ENCODE measurements at places on chromosomes 2 and 18.

DNA sequence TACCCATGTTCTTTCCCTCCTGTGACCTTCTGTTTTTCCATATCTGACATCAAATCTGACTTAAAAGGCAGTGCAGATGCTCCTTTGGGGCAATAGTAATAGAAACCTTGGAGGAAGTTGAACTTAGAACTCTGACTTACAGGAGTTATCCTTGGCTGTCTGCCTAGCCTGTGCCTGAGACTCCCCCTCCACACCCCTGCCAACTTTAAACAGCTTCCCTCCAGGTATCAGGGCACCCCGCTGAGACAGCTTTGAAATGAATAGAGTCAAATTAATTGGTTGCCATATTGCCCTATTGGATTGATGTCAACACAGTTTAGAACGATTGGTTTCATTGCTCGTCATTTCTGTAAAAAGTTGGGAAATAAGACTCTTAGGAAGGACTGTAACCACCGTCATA is 322.0 kb downstream of the PRKCE start:
- H3K4me1 ChIP-seq, result no peaks in the 10 kb centered on the region
- no peaks in the 10 kb centered on the region for H3K27me3 ChIP-seq
- H3K4me3 ChIP-seq, result no peak overlapping the region
- DNase-seq, result no peak

DNA sequence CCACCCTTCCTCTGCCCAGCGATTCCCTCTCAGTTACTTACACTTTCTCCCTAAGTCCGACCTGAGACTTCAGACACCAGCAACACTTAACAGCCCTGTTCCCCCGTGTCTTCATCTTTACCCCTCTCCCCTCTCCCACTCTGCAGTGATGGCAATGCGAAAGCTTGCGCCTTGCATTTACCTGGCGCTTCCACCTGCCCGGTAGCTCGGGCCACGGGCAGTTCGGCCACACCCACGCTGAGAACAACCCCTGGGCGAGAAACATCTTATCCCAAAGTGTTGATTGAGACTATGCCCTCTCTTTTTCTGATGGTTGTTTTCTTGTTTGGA is 558 bp downstream of the DNAJC10 start:
- H3K27ac ChIP-seq, result peak overlapping the region; percentile 65
- DNase-seq, result no peak
- H3K4me3 ChIP-seq, result peak overlapping the region; percentile 89

- no peaks in the 10 kb centered on the region for H3K36me3 ChIP-seq
- H3K4me3 ChIP-seq, result no peak overlapping the region
- H3K27ac ChIP-seq, result no peak overlapping the region
- H3K27me3 ChIP-seq, result no peaks in the 10 kb centered on the region
Measured at GRCh38 chr2:215697003-215697402, 261.1 kb upstream of the FN1 start.

DNA sequence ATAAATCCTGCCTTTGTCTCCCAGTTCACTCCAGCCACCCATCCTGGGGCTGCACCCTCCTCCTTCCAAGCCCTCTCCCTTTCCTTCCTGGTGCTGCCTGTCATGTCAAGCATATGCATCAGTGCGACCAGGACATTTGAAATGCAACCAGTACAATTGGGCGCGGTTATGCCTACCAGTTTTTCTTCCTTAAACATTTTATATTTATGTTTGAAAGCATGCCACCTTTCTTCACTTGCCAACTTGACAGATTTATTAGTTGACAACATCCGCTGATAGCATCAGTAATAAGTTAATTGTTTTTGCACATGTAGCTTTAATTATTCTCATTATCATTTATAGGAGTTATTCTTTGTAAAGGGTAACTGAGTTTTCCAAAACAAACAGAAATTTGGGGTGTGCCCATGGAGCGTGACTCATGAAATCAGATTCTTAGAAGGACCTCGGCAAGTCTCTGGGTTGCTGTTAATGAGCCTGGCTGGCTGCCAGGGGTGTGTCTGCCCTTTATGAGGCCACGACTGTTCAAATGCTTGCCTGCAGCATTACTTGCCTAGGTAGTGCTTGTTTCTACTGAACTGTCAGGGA is 32.8 kb upstream of the IL1B start:
- no peaks in the 10 kb centered on the region for H3K4me1 ChIP-seq
- DNase-seq, result no peak
- no peaks in the 10 kb centered on the region for H3K27me3 ChIP-seq
- H3K27ac ChIP-seq, result no peak overlapping the region

DNA sequence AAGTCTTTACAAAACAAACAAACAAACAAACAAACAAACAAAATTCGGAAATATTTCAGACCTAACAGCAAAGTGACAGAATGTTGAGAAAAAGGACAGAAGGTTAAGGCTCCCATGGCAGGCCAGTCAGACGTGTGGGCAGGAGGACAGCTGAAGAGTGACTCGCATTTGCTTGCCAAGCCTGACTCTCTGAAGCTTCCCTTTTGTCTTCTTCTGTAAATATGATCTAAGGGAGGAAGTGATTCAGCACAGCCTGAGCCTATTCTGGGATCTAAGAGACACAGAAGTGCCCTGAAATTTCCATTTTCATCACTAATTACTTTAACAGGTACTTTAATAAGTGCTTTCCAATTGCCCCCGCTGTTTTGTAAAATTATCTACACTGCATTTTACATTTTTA is 134.0 kb upstream of the LYPD1 start:
- DNase-seq, result no peak
- H3K27me3 ChIP-seq, result no peaks in the 10 kb centered on the region
- no peak overlapping the region for H3K4me3 ChIP-seq

GRCh38 chr18:55088000-55088401 is 128.7 kb upstream of the CCDC68 start:
- no peak for DNase-seq
- H3K4me3 ChIP-seq, result no peak overlapping the region
- H3K36me3 ChIP-seq, result no peaks in the 10 kb centered on the region
- H3K4me1 ChIP-seq, result no peaks in the 10 kb centered on the region

DNA sequence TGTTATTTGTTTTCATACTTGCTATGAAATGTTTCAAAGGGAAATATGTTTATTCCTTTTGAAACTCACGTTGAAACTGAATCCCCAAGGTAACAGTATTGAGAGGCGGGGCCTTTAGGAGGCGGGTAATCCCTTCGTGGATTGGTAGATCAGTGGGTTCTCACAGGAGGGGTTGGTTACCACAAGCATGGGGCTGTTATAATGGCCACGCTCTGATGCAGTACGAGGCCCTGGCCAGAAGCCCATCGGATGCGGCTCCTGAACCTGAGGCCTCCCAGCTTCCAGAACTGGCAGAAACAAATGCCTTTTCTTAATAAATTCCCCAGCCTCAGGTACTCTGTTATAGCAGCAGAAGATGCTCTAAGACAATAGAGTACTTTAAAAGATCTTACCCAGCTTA is 135.7 kb downstream of the ASB1 start:
- no peaks in the 10 kb centered on the region for H3K27me3 ChIP-seq
- H3K27ac ChIP-seq, result no peak overlapping the region
- no peak overlapping the region for H3K4me3 ChIP-seq
- no peak for DNase-seq
- H3K36me3 ChIP-seq, result no peaks in the 10 kb centered on the region
- H3K4me1 ChIP-seq, result no peaks in the 10 kb centered on the region

DNA sequence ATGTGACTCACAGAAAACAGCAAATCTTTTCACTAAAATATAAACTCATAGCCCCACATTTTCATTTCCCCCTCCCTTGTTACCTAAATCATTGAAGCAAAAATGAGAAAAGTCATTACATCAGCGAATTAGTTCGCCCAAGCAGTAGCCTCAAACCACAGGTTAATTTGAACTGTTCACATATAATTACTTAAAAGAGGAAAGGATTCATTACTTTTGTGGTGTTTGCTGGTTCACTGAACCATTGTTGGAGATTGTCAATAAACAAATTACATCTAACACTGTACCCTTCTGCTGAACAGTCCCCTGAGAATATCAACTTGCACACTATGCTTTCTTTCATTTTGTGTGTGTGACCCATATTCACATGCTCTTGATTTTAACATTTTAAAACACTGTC is 238.7 kb downstream of the ERBB4 start:
- DNase-seq, result no peak
- no peak overlapping the region for H3K4me3 ChIP-seq
- no peak overlapping the region for H3K27ac ChIP-seq
- no peaks in the 10 kb centered on the region for H3K4me1 ChIP-seq
- no peaks in the 10 kb centered on the region for H3K27me3 ChIP-seq

DNA sequence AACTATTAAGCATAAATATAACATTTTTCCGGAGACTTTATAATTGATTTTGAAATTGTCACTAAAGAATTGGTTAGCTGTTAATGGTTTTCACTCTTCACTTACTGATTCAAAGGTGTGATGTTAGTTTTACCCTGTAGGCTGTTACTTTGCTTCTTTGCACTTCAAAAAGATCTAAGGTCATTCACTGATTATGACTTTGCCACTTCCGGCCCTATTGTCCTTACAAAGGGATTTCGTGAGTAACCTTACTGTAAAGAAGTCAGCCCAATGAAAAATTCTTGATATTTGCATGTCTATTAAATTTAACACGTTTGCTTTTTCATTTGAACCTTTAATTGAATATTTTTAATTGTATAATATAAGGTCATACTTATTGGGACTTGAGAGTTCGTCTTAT is 61.4 kb downstream of the GREB1L start:
- H3K4me3 ChIP-seq, result no peak overlapping the region
- H3K36me3 ChIP-seq, result no peaks in the 10 kb centered on the region
- H3K4me1 ChIP-seq, result no peaks in the 10 kb centered on the region
- no peak for DNase-seq

GRCh38 chr2:190879474-190880377 is 895 bp upstream of the GLS start:
- no peaks in the 10 kb centered on the region for H3K27me3 ChIP-seq
- H3K36me3 ChIP-seq, result no peaks in the 10 kb centered on the region
- peak; percentile 35 for DNase-seq

- no peak overlapping the region for H3K27ac ChIP-seq
- peaks cover 36% of the 10 kb centered on the region for H3K27me3 ChIP-seq
- DNase-seq, result no peak
- H3K4me3 ChIP-seq, result no peak overlapping the region
- peaks cover 18% of the 10 kb centered on the region for H3K4me1 ChIP-seq
Measured at GRCh38 chr2:238160206-238161129, 1.7 kb downstream of the ERFE start.

GRCh38 chr2:119366161-119366648 is 429 bp downstream of the C2orf76 start:
- peak overlapping the region; percentile 94 for H3K4me3 ChIP-seq
- H3K27ac ChIP-seq, result peak overlapping the region; percentile 76
- H3K27me3 ChIP-seq, result no peaks in the 10 kb centered on the region
- H3K4me1 ChIP-seq, result peaks cover 41% of the 10 kb centered on the region

DNA sequence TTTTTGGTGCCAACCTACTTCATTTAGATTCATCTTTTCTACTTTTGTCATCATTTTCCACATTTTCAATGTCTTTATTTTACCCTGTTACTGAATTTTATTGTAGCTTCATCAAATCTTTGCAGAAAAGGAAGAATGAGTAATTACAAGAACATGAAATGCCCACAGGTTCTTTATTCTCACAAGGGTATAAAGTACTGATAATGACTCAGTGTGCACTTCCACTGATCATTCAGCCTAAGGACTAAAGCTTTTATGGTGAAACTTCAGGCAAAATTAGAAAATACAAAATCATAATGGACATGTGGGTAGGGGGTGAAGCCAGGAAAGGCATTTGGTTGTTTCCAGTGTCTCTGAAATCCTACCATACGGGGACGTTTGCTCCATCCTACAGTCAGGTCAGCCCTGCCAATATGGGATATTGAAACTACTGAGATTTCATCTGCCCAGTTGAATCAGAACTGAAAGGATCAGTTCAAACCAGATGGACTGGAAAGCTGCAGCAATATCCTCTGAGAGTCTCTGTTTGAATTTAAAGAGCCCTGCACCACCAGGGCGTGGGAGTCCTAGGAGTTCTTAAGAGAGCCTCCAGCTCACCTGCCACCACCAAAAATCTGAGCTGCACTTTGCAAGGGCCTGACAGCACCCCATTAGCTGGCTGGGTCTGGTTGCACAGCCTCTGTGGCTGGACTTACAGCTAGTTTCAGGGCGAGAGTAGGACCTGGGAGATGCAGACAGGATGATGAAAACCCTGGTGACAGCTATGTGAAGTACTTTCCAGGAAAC is 390.4 kb downstream of the CMPK2 start:
- H3K27ac ChIP-seq, result no peak overlapping the region
- H3K4me3 ChIP-seq, result no peak overlapping the region
- DNase-seq, result no peak
- no peaks in the 10 kb centered on the region for H3K36me3 ChIP-seq

DNA sequence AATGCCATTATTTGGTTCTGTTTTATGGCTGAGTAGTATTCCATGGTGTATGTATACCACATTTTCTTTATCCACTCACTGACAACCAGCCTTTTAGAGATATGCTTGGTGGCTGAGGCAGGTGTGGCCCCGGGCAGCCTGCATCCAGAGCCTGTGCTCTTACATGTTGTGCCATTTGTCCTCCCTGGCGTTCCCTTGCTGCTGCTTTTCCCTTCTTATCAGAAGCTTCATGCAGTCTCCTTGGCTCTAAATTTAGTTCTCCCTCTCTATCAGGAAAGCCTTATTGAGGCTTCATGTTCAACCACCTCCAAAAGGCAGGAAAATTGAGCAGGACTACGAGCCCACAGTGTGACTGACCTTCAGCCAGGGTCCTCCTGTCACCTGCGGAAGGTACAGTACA is 131.7 kb upstream of the ITGA6 start:
- no peaks in the 10 kb centered on the region for H3K36me3 ChIP-seq
- H3K27ac ChIP-seq, result no peak overlapping the region
- H3K4me3 ChIP-seq, result no peak overlapping the region
- H3K27me3 ChIP-seq, result no peaks in the 10 kb centered on the region

GRCh38 chr2:200913654-200914053 is 24.5 kb downstream of the NIF3L1 start:
- no peaks in the 10 kb centered on the region for H3K4me1 ChIP-seq
- no peak for DNase-seq
- H3K27ac ChIP-seq, result no peak overlapping the region
- no peak overlapping the region for H3K4me3 ChIP-seq
- H3K36me3 ChIP-seq, result peaks cover 85% of the 10 kb centered on the region
- no peaks in the 10 kb centered on the region for H3K27me3 ChIP-seq

- H3K4me1 ChIP-seq, result peaks cover 40% of the 10 kb centered on the region
- peak; percentile 15 for DNase-seq
- no peak overlapping the region for H3K4me3 ChIP-seq
- H3K27ac ChIP-seq, result peak overlapping the region; percentile 35
- H3K27me3 ChIP-seq, result no peaks in the 10 kb centered on the region
Measured at GRCh38 chr2:181310967-181311366, 146.2 kb upstream of the ITGA4 start.

GRCh38 chr2:177295484-177295883 is 31.0 kb upstream of the NFE2L2 start:
- no peak overlapping the region for H3K27ac ChIP-seq
- DNase-seq, result no peak
- no peak overlapping the region for H3K4me3 ChIP-seq

DNA sequence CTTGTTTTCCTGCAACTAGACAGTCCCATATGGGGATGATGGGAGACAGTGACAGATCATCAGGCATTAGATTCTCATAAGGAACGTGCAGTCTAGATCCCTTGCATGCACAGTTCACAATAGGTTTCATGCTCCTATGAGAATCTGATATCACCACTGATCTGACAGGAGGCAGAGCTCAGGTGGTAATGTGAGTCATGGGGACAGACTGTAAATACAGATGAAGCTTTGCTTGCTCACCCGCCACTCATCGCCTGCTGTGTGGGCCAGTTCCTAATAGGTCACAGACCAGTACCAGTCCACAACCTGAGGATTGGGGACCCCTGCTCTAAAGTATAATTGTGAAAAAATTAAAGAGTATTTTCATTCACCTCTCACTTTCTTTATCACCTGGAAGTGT is 23.6 kb upstream of the RAB1A start:
- no peak for DNase-seq
- H3K27ac ChIP-seq, result no peak overlapping the region
- no peaks in the 10 kb centered on the region for H3K27me3 ChIP-seq
- H3K4me3 ChIP-seq, result no peak overlapping the region
- no peaks in the 10 kb centered on the region for H3K4me1 ChIP-seq

- no peak overlapping the region for H3K4me3 ChIP-seq
- H3K27ac ChIP-seq, result no peak overlapping the region
- no peaks in the 10 kb centered on the region for H3K4me1 ChIP-seq
Measured at GRCh38 chr2:81981585-81981984, 1677.0 kb upstream of the LRRTM1 start.
